DMS153 (cell line): ENCODE measurements at places on chromosomes 3 and 15.

DNA sequence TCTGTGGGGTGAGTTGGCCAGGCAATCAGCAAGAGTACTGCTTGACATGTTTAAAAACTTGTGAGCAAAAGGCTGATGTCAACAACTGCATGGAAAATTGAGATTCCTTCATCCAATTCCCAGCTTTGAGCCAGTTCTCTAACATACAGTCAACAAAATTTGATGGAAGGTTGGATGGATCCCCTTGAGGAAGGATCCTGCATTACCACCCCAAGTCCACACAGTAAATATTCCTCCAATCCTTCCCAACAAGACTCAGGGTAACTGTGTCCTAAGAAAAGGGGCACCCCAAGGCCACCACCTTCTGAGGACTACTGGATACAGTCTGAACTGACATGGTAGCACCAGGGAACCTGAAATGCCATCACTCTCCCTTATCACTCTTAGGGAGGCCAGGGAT is 15.1 kb downstream of the GLB1 start:
- DNase-seq, result no peak

GRCh38 chr3:43286115-43286840 is at the start of gene SNRK:
Gene SNRK (plus strand): TSS chr3:43286540. CDS start chr3:43303204, 16,664 bp downstream.
- peak; percentile 5 for DNase-seq

DNA sequence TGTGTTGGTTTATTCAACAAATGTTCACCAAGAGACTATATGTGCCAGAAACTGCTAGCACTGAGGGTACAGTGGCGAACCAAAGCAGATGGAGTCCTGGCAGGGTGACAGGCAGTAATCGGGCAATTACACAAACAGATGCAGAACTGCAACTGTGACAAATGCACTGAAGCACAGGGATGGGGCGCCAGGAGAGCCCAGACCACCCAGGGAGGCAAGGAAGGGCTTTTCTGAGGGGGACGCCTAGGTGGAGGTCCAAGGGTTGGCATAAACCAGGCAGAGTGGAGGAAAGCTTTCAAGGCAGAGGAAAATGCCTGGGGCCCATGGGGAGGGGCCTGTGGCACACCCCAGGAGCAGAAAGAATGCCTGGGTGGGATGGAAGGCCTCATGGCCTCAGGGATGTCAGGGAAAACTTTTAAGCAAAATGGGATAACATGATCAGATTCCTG is 5.5 kb downstream of the DIS3L start:
- no peak for DNase-seq

- DNase-seq, result no peak
These were observed 1.5 kb downstream of the DIS3L start for GRCh38 chr15:66294932-66295235.

DNA sequence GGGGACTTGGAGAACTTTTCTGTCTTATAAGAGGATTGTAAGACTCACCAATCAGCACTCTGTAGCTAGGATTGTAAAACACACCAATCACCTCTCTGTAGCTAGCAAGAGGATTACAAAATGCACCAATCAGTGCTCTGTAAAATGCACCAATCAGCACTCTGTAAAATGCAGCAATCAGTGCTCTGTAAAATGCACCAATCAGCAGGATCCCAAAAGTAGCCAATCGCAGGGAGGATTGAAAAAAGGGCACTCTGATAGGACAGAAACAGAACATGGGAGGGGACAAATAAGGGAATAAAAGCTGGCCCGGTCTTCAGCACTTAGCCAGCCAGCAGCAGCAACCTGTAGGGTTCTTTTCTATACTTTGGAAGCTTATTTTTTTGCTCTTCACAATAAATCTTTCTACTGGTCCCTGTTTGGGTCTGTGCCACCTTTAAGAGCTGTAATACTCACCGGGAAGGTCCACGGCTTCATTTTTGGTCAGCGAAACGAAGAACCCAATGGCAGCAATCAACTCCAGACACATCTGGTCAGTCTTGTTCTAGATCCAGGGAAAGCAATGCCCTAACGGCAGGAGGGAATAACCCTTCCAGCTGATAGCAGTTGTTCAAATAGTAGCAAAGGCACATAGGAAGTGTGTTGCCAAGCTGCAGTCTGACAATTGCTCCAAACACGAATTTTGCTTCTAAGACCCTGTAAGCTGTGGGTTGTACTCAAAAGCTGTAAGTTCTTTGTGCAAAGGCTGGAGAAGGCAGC is 135.6 kb downstream of the TJP1 start:
- no peak for DNase-seq

DNA sequence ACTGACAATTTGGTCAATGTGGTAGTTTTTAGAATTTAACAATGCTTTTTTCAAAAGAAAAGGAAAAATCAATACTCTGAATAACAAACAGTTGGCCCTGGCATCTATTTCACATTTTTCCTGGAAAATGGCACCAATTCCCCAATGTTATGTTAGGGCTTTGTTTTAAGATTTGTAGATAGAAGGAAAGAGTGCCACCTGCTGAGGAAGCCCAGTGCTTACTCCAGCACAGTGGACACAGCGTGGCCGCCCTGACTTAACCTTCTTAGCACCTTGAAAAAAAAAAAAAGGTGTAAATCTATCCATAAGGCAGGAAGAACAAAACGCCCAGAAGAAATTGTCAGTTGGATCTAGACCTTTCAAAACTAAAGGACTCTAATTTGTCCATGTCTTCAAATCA is 110.7 kb upstream of the CNTN4 start:
- no peak for DNase-seq

DNA sequence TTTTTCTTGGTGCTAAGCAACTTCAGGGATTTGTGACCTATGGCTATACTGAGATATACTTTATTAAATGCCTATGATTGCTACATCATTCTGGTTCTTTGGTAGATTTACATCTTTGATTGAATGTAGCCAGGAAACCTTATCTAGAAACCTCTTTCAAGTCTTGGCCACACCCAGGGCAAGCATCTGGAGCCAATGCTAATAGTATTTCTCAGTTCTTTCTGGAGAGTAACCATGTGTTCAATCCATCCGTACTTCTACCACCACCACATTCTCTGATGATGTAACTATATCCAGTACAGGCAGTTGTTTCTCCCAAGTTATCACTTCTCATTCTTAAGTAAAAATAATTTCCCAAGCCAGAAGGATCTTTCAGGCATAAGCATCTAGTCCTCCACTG is 69.0 kb downstream of the NME9 start:
- DNase-seq, result no peak

DNA sequence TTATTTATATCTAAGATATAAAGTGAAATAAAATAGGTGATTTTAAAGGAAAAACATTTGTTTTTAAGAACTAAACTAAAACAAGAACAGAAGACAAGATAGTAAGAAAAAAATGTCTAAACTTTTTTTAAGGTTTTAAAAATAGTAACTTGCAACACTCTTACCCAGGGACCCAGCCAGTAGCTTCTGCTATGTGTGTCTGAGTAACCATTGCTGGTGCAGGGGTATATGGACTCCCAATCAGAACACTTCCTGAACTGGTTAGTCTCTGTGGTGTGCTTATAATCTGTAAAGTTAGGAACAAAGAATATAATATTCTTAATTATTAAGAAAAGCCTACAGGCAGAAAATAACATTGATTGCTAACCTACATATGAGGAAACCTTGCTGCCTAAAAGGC is 118.4 kb downstream of the ATP1B3 start:
- DNase-seq, result no peak

- no peak for DNase-seq
These were observed 67.7 kb downstream of the VPS13C start for GRCh38 chr15:61992518-61992917.

GRCh38 chr3:26308454-26308853 is 314.1 kb upstream of the LRRC3B start:
- DNase-seq, result no peak

DNA sequence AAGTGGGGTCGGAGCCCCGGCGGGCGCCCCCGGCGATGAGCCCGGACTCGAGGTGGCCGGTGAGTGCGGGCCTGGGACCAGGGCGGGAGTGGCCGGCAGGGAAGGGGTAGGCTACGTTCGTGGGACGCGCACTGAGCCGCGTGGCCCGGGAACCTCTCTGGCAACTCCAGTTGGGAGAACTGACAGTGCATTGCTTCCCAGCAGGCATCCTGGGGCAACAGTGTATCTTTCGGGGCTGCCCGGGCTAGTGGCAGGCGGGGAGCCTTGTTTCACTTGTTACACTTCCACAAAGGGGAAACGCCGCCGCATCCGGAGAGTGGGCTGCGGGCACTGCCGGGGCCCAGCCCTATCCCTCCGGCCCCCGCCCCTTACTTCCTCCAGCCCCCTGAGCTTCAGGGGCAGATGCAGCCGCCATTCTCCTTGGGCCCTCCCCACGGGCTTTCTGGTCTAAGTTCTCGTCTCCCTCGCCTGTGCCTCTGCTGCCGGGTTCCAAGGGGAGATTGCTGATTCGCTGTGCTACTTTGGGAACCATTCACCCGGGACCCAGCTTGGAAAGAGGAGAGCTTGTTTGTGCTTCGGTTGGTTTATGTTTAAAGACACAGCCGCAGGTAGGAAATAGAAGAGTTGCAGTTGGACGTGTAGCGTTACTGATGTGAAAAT is 675 bp downstream of the BRPF1 start:
- no peak for DNase-seq

DNA sequence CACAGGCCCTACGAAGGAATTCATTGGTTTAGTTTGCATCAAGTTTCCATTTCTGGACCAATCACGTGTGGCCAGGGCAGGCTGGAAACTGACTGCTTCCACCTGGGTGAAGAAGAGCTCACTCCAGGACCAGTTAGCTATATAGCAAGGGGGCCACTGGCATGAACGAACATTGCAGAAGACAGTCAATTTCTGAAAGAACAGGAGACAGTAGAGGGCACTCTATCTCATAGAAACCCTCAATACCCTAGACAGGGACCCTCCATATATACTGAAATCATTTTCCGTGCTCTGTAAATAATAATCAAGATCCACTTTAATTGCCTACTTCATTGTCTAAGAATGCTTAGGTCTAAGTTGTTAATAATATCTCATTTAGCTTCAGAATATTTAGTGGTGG is 215.6 kb downstream of the CADPS start:
- DNase-seq, result no peak

- DNase-seq, result no peak
These were observed 301.4 kb upstream of the TGFBR2 start for GRCh38 chr3:30305021-30305420.

DNA sequence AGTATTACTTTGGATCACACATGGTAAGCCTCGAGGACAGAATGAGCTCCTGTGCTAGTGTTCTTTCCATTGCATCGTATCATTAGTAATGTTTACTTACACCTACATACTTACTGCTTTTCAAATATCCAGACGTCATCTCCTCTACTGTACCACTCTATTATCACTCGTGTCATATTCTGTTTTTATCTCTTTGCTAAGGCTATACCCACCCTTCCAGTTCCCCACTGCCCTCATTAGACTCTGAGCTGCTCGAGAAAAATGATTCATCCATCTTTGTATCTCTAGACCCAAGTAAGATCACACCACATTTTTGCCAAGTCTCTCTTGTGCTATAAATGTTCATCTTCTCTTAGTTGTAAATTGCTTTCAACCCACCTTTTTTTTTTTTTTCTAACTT is 245.7 kb downstream of the TIGIT start:
- DNase-seq, result no peak

DNA sequence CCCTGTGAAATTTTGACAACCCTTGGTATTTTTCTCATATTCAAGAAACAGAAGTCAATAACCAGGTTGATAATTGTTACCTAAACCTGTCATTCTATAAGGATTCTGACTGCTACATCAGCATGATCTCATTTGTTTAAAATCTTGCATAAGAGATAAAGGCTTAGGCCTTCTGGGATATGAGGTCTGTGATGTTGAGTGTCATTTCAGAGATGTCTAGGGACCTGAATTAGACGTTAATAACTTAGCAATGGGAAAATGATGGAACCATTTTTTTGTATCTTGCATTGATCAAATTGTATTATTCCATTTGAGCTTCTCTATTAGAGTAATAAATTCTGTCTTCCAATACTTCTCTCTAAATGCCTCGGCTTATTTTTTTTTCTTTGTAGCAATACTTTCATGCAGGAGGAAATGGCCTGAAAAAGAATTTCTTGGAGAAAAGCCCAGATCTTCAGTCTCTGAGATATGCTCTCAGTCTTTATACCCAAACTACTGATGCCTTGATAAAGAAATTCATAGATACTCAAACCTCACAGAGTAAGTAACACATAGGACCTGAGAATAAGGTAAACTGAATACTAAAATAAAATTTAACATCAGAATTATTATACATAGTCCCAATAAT is 589.3 kb downstream of the UNC13C start:
- no peak for DNase-seq

DNA sequence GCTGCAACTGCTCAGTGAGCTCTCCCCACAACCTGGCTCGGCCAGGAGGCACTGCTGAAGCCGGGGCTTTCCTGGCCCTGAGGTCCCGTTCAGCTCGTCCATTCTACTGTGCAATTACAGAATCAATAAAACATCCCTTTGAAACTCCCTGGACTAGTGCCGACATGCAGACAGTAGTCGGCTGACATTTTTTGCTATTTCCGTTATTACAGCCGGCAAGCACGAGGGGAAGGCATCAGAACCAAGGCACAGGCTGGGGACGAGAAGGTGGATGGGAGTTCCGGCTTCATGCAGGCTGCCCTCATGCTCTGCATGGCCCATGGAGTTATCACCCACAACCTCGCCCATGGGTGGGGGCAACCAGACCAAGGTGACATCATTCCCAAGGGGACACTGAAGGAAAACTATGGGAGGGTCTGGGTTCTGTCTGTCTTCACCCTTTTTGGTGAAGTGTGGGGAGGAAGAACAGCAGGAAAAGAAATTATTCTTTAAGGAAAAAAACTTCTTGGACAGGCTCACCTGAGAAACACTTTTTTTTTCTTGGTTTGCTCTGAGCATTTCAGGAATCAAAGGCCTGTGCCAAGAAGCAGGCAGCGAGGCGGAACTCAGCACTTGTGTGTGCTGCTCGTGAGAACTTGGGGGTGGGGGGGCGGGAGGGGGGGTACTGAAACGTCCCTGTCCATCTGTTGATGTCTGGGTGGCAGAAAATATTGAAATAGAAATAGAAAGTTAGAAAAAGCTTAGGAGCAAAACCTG is 154.5 kb downstream of the FOXP1 start:
- DNase-seq, result peak; percentile 37

DNA sequence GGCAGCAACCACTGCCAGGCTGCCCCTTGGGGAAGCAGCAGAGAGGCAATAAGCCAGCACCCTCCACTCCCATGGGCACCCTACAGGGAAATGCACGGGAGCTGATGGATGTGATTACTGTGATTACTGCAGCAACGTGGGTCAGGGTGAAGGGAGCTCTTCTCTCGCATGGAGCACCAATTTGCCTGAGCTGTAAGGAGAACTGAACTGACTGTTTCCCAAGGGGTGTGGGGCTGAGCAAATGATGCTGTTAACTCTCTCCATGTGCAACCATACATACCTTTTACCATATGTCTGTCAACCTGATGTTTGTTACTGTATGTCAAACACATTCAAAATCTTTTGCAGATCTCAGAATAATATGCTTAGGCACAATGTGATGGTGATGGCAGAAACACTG is 680.6 kb downstream of the SQOR start:
- peak; percentile 3 for DNase-seq

GRCh38 chr3:13547591-13548371 is 1.1 kb upstream of the FBLN2 start:
- DNase-seq, result no peak

DNA sequence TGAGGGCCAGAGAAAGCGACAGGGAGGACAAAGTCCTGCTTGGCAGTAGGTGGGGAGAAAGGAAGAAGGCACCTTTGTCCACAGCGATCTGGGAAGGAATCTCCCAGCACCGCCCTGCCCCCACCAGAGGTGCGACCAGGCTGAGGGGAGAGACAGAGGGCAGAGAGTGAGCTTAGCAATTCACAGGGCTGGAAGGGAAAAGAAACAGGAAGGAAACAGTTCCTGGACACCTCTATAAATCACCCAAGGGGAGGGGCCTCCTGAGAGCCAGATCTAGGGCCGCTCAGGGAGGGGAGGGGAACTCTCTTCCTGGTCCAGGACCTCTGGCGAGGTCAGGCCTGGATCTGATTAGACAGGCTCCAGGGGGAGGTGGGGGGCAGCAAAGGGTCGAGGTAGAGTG is 35.4 kb downstream of the RNU5B-1 start:
- DNase-seq, result no peak
